NCI-H524 treated with DMSO at 0.1 percent for 48 hours (cell line): ENCODE measurements at places on chromosomes 2 and 18.

GRCh38 chr18:57208047-57208446, 61.2 kb downstream of the BOD1L2 start:
- no peak for DNase-seq

DNA sequence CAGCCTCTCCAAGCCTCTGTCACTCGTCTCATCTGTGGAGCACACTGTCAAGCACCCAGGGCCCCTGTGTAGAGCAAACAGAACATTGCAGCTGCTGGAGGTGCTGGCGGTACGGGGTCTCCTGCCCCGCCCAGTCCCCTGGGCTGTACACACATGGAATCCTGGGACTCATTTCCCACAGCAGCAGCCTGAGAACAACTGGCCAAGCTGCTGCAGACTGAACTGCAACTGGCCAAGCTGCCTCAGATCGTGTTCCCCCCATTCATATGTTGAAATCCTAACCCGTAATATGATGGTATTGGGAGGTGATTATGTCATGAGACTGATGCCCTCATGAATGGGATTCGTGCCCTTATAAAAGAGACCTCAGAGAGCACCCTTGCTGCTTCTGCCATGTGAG, 130.5 kb downstream of the NCK2 start:
- no peak for DNase-seq

GRCh38 chr2:23286758-23287704, 97.9 kb upstream of the KLHL29 start:
- DNase-seq = no peak

GRCh38 chr2:203582468-203582867, 47.4 kb upstream of the RAPH1 start:
- DNase-seq = no peak

DNA sequence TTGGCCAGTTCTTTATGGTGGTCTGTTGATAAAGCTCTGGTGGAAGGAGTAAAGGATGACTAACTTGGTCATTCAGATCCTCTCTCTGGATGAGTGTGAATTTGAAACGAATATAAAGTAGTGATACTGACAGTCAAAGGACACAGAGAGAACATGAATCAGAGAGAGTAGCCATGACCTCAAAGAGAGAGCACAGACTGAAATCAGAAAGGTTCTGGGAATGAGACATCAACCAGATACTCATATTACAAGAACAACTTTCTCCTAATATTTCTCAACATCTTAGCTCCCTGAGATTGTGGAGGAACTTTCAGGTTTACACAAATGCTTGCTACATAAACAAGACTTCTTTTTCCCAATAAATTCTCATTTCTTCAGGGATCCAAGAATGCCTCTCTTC, 849.1 kb upstream of the CHAC2 start:
- DNase-seq = no peak

DNA sequence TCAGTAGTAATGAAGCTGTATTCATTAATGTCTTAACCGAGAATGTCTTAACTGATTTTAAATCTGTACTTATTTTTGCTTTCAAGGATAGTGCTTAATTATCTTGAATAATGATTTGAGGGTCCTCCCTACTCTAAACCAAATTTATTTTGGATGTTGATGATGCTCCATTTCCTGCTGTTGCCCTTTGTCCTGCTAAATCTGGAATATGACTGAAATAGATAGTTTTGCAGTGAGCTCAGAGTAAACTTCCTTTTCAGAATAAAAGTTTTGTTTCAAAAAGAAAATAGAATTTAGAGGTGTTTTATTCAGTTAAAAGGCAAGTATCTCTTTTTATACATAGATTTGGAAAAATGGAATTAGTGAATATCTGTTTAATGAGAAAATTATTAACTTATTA, 8.1 kb downstream of the NBEAL1 start:
- DNase-seq = no peak

DNA sequence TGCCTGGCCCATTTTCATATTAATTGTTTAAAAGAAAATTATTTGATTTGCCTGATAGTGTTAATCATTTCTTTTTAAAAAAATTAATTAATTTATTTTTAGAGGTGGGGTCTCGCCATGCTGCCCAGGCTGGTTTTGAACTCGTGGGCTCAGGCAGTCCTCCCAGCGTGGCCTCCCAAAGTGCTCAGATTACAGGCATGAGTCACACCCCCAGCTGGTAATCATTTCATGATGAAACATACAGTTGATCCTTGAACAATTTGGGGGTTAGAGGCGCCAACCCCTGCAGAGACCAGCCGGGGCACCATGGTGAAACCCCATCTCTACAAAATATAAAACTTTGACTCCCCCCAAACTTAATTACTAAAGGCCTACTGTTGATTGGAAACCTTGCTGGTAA, 7.9 kb downstream of the GPN1 start:
- no peak for DNase-seq

DNA sequence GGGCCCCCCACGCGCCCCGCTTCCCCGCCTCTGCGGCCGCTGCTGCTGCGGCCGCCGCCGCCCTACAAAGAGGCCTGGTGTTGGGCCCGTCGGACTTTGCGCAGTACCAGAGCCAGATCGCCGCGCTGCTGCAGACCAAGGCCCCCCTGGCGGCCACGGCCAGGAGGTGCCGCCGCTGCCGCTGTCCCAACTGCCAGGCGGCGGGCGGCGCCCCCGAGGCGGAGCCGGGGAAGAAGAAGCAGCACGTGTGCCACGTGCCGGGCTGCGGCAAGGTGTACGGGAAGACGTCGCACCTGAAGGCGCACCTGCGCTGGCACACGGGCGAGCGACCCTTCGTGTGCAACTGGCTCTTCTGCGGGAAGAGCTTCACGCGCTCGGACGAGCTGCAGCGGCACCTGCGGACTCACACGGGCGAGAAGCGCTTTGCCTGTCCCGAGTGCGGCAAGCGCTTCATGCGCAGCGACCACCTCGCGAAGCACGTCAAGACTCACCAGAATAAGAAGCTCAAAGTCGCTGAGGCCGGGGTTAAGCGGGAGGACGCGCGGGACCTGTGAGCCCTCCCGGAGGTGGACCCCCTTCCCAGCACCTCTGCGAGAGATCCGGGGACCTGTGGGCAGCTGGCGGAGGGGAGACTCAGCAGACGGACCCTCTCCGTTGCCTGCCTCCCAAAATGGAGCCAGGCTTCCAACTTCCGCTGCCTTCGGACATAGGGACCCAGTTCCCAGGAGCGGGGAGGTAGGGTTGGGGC, 1.9 kb downstream of the SP5 start:
- no peak for DNase-seq

- peak; percentile 16 for DNase-seq
These were observed 108.0 kb downstream of the CDH19 start for GRCh38 chr18:66495844-66496243.

- DNase-seq = no peak
These were observed 40.5 kb downstream of the MYO5B start for GRCh38 chr18:50154420-50154819.

DNA sequence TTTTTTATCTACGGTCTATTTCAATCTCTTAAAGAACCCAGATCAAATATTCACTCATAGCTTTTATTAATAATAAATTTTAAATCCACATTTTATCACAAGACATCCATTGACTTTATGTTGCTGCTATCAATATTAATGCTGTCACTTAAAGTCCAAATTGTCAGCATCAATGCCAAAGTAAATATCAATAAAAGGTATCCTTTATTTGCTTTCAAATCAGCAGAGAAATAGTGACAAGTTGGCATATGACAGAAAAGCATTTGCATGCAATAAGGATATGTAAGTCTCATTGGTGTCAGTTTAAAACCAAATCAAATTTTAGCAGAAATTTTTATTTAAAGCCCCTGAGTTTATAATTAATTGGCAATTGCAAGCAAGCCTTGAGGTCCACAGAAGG, 775.4 kb downstream of the ADCYAP1 start:
- no peak for DNase-seq

- DNase-seq = no peak
These were observed 35.6 kb downstream of the RMC1 start for GRCh38 chr18:23538870-23539269.

DNA sequence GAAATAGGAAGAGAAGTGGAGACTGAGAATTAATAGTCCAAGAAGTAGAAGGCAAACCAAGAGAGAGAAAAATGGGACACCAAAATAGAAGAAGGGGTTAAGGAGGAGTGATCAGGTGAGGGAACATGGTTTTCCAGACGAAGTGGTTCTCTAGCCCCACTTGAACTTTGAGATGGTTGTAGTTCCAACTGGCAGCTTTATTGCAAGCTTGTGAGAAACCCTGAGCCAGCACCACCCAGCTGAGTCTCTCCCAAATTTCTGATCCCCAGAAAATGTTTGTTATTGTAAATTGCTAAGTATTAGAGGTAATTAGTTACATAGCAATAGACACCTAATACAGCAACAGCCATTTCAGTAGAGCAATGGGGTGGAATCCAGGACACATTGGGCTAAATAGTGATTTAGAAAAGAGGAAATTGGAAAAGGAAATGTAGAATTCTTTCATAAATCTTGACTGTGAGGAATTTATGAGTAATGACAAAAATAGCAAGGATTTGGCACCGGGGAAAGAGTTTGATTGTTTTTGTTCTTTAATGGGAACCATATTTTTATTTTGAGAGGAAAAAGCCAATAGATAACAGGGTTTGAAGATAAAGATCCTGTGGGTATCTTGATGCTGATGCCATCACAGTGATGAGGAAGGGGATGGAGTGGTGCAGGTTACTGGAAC, 62.1 kb upstream of the XDH start:
- DNase-seq = no peak

DNA sequence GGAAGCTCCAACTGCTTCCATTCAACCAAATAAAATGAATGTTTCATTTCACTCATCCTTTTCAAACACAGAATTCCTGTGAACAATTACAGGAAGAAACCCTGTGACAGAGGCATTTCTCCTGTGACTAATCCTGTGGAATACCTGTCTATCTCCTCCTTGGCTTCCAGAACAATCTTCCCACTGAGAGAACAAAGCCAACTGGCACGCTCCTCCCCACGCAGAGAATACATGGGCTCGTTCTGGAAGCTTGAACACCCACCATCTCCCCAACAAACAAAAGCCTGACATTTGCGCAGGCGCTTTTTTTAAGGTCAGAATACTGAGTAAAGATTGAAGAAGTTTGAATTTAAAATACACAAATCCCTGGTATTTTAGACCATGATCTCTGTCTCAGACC, 104.7 kb upstream of the SLC66A3 start:
- DNase-seq = no peak

GRCh38 chr2:185417111-185417510, 321.5 kb upstream of the FSIP2 start:
- no peak for DNase-seq

GRCh38 chr18:55034742-55035141, 75.5 kb upstream of the CCDC68 start:
- DNase-seq = no peak

GRCh38 chr2:29139152-29139551, 23.9 kb downstream of the CLIP4 start:
- DNase-seq = no peak

DNA sequence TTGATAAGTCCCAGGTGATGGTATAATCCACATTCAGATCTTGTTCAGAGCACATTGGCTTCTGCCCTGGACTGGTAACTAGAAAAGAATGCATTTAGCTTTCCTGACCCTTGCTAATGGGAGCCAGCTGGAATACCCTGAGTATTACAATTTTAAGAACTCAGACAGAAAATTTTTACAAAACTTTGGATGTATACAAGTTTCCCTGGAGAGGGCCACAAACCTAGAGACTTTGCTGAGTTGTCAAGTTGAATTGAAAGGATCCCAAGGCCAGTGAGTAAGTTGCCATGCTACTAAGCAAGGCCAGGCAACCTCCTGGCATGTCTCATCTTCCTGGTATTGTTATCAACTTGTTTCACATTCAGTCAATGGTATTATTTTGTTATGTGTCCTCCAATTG, 20.0 kb upstream of the NABP1 start:
- no peak for DNase-seq

DNA sequence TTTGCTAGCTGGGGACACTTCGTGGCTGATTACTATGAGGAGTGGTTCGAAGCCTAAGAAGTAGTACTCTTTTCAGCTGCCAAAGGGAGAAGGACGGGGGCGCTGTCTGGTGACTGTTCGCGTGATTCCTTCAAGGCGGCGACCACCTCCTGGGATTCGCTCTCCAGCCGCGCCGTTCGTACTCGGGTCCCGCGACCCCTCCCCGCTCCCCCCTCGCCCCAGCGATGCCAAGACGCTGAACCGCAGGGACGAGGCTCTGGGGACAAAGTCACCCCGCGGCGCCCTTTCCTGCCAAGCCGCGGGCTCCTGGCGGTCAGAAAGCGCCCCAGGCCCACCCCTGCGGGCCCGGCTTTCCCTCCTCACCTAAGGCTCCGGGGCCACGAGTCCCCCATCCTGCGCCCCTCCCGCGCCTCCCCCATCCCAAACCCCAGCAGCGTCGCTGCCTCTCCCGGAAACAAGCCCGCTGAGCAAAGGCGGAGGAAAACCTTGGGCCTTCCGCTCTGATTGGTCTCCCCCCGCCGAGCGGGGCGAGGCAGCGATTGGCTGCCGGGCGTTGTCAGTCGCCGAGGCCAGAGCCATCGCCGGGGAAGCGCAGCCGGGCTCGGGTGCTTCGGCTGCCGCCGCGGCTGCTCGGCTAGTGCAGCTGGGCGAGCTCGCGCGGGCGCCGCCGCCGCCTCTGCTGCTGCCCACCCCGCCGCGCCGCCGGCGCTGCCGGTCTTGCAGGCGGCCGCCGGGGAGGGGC, 404.3 kb downstream of the XIRP2 start:
- peak; percentile 67 for DNase-seq

- DNase-seq = no peak
These were observed 118.8 kb downstream of the ABCA12 start for GRCh38 chr2:215019521-215020145.

DNA sequence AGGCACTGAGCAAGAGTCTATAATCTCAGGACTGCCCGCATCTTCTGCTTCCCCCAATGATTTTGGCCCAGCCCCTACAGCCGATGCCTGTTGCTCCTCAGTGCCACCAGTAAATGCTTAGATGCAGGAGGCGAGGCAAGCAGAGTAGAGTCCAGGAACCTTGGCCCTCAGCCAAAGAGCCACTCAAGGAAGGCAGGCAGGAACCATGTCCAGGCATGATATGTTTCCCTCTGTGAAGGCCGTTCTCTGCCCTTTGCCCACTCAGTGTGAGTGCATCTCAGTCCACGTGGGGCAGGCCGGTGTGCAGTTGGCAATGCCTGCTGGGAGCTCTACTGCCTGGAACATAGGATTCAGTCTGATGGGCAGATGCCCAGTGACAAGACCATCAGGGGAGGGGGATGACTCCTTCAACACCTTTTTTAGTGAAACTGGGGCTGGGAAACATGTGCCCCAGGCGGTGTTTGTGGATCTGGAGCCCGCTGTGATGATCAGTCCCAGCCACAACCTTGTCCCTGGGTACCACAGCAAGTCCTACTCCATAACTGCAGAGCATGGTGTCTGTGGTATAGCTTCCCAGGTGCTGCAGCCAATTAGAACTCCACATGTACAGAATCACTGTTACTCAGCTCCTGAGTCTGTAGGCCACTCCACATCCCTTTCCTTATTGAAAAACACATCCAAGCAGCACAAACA, 9.7 kb upstream of the DNAJB2 start:
- DNase-seq = no peak

DNA sequence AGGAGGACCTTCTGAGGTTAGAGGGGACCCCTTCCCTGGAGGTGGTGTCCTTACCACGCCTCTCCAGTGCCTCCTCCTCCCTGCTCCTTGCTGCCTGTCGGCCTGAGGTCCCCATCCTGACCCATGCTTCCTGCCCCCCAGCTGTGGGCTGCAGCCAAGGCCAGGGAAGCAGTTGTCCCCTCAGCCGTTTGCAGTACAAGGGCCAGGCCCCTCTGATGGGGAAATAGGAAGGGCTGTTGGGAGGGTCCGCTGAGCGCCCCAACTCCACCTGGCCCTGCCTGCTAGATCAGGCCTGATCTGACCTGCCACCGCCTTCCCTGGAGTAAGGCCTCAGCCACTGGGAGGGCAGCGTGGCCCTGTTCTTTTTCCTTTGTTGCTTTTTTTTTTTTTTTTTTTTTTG, 219.8 kb downstream of the KLHL29 start:
- no peak for DNase-seq

GRCh38 chr2:31131871-31132270, 6.4 kb downstream of the GALNT14 start:
- no peak for DNase-seq
